ENCODE measurements at places on chromosomes 7 and 10.

DNA sequence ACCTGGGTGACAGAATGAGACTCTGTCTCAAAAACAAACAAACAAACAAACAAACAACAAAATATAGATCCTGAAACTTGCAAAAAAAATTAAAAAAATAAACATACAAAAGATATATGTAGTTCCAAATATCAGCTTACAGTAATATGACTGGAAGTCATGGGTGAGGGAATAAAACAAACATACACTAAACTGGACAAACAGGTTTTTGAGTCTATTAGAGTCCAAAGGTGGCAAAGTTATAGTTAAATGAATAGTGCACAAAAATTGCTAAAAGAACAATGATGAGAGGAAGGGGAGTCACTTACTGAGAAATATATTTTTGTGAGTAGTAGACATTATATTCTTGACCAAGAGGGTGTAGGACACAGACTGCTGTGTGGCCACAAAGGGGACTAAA is 16.7 kb upstream of the RSBN1L start:
- no peak for DNase-seq

DNA sequence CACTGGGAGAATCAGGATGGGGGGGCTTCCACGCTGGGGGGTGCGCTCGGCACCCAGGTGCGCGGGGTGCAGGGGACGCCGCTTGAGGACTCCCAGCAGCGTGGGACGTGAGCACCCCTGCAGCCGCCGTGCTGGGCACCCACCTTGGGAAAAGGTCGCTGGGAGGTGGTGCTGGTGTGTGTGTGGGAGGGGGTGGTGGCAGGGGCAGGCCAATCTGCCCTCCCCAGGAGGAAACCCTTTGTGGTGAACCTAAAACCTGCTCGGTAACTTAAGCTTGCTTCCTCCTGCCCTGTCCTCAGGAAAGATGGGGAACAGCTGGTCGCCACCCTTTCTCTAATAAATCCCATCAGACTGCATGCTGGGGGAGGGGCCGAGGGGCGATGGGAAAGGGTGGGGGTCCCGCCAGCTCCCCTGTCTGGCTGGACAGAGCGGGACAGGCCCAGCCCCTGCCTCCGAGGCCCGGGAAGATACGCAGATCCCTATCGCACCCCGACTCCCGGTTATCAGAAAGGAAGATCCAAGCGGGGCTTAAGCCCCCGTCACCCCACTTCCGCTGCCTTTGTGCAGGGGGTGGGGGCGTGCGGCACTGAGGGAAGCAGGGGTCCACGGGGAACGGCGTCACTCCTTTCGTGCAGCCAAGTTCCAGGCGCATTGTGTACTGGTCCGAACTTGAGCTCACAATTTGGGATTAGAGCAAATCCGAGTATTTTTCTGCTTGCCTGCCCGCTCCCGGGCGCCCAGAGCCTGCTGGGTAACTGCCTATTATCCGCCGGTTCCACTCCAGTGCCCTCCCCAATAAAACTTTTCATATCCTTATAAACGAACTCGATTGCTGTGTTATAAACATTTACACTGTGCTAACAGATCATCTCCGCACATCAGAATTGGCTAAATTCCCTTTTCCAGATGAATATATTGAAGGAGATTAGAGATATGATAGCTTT is 64.6 kb downstream of the UNCX start:
- peak; percentile 64 for DNase-seq

DNA sequence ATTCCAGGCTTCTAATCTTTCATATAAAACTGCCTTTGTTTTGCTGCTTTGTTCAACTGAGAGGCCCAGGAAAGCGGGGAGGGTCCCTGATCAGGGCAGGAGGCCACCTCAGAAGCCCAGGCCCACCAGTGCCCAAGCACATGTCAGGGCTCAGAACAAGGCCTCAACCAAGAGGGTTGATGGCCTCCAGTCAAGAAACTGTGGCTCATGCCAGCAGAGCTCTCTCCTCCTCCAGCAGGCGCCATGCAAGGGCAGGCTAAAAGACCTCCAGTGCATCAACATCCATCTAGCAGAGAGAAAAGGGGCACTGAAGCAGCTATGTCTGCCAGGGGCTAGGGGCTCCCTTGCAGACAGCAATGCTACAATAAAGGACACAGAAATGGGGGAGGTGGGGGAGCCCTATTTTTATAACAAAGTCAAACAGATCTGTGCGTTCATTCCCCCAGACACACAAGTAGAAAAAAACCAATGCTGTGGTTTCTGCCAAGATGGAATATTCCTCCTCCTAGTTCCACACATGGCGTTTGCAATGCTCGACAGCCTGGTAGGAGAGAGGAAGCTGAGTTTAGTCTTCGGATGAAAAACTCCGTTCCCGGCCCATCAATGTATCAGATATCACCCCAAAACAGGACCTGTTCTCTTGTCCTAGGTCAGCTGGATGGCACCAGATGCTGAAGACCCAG is 34.0 kb downstream of the PSAP start:
- DNase-seq = no peak

DNA sequence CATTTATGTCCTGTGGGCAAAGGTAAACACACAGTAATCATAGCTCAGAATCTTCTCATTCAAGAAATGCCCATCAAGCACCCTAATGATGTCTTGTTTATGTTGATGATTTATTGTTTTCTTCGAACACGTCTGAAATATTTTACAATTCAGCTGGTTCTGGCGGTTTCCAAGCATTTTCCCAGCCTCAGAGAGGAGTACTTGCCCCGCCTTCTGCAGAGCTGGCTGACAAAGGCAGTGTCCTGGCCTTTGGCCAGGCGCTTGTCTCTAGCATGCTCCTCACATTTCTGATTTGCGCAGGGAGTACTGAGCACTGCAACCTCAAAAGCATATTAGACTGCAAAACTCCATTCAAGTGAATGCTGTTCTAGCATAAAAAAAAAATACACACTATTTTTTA is 314.2 kb upstream of the GNAI1 start:
- peak; percentile 15 for DNase-seq

DNA sequence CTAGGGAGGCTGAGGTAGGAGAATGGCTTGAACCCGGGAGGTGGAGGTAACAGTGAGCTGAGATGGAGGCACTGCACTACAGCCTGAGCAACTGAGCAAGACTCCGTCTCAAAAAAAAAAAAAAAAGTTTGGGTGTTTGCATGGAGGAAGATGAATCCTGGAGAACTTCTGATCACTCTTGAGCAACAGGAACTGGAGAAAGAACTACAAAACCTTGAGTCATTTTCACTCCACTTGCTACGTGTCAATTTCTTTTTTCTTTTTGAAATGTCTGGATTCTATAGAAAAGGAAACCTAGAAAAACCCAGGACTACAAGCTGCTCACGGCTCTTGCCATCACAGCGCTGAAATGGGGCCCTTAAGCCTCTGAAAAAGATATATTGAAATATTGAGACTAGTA is 189.6 kb upstream of the NRP1 start:
- DNase-seq = no peak

GRCh38 chr10:77202857-77203256 is 434.8 kb downstream of the KCNMA1 start:
- DNase-seq = no peak

DNA sequence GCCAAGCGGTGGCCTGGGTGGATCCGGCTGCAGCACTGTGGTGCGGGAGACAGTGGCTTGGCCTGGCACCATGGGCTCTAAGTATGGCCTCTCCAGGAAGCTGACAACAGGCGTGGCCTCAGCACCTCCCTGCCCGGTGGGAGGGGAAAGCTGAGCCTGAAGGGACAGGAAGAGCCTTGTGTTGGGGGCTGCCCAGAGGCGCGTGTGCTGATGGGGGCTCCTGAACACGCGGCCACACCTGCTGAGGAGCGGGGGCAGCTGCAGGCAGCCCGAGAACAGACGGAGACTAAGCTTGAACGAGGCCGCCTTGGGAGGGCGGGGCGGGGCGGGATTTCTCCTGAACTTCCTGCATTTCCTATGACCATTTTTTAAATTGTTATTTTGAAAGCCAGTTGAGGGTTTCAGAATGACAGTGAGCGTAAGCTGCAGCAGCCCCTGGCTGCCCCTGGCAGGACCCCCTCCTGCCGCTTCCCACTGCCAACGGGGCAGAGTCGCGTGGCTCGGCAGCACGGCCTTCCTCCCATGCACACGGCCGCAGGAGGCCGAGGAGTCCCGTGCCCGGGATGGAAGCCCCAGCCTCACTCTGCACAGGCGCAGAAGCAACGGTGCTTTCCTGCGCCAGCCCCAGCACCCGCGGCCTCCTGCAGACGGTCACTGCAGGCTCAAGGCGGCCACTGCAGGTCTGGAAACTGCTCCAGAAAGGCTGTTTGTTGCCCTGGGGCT is 43.2 kb downstream of the DPYSL4 start:
- no peak for DNase-seq

All from left renal cortex interstitium (tissue), 4 donors.